ENCODE measurements at places on chromosomes 11 and 22.

- no peak for DNase-seq
These were observed 106.1 kb upstream of the PARVA start for GRCh38 chr11:12271241-12271640.

DNA sequence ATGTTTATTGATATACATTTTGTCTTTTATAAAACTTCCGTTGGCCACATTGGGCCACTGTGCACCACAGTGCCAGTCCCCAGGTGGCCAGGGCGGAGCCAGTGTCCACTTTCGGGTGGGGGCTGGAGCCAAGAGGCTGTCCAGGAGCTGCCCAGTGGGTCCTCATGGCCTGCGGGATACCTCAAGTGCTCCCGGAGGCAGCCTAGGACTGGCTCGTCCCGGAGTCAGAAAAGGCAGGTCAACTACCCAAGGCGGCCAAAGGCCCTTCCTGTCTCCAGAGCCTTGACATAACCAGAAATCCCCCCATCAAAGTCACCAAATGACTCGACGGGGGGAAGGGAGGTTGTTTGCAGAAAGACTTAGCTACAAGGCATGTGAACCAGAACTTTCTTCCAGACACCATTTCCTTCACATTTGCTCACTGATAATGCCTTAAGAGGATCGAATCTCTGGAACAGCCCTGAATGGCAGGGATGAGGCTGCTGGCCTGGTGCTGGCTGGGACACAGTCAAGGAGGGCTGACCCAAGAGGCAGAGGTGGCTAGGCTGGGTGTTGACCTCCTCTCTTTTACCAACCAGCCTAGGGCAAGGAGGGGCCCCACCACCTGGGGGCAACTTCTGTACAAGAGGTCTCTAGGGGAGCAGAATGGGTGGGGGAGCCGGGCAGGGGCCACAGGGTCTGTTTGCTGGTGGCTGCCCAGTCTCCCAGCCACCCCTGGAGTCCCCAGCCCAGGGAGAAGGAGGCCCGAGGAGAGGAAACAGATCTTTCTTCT is 8.4 kb downstream of the MRGPRF start:
- no peak for DNase-seq

DNA sequence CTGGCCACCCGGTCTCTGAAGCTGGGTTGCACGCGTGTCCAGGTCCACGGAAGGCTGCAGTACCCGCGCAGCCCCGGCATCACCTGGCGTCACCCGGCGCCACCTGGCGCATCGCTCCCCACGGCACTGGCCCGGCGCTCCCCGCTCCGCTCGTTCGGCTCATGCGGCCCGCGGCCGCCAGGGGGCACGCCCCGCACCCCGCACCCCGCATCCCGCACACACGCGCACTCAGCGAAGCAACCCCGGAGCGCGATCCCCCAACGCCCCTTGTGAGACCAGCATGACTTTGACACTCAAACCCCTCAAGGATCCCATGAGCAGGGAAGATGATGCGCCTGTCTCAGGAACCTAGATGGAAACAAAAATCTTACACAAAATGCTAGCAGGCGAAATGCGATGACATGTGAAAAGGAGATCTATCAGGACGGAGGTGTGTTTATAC is 11.9 kb downstream of the B3GNT6 start:
- DNase-seq = no peak

GRCh38 chr22:42184852-42185251 is 54.2 kb upstream of the CYP2D6 start:
- DNase-seq = no peak

- DNase-seq = no peak
These were observed 108.6 kb downstream of the STIM1 start for GRCh38 chr11:3964056-3964455.

GRCh38 chr22:21952586-21953571 is at the start of gene PPM1F:
Gene PPM1F, minus strand, starts transcription at chr22:21952848. Its CDS starts 6,800 bp downstream, at chr22:21946048.
- peak; percentile 75 for DNase-seq

- no peak for DNase-seq
These were observed 2.1 kb downstream of the MRPL40 start for GRCh38 chr22:19434401-19434800.

DNA sequence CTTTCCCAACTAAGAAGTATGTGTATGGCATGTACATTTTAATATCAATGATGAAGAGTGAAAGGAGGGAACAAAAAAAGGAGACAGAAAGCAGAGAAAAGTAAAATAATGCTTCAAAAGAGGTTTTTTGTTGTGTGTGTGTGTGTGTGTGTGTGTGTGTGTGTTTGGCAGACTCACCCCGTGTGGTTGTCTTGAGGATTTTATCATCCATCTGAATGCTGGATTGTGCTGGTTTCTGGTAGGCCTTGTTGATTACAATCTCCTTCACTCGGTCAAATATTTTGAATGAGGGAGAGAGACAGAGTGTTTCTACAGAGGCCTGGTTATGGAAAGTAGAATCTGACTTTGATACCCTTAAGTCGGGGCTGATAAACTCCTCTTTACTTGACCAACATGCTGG is 128.5 kb downstream of the ENTHD1 start:
- DNase-seq = no peak

- DNase-seq = no peak
These were observed 8.6 kb downstream of the LRRC32 start for GRCh38 chr11:76661834-76662434.

DNA sequence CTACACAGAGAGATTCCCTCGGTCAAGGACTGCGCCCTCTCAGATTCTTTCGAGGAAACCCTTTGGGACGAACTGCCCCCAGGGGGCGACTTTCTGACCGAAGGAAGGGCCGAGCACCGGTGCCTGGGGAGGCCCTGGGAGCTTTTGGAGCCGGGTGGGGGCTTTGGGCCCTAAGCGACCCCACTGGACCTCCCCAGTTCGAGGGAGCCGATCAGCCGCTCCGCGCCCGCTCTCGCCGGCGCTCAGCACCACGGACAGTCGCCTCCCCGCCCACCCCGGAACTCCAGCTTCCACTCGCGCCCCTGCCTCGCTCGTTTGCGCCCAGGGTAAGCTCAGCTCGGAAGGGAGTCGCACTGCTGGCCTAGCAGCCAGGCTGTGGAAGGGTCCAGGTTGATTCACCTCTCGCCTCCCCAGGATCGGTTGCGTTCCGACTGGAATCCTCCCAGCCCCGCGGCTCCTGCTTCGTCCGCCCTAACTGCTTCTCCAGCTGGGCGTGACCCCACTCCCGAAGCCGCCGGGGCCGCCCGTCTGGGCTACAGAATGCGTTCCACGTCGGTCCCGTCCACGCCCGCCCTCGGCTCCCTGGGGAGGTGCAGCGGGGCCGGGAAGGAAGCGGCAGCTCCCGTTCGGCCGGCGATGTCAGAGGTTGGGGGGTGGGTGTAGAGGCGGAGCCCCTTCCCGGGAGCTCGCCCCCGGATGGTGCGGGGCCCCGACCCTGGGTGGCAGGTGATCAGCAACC is 428 bp downstream of the SCN3B start:
- DNase-seq = no peak

- DNase-seq = no peak
These were observed 727.1 kb downstream of the NELL1 start for GRCh38 chr11:21396342-21397008.

DNA sequence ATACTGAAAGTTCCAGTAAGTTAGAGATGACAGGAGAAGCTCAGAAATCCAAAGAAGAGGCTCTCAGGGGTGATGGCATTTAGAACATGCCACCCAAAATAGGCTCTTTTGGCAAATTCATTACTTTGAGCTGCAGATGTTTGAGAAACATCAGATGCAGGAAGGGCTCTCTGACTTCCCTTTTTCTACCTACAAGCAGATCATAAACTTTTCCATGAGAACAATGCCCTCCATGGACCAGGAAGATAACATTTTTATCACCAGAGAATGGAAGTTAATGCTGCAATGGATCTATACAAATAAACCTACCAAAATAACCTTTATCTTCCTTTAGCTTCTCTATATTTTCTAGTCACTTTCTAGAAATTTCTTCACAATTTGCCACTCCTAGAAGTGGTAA is 32.7 kb upstream of the FAR1 start:
- no peak for DNase-seq

- DNase-seq = no peak
These were observed 21.0 kb downstream of the ASCL2 start for GRCh38 chr11:2249189-2249916.

GRCh38 chr11:117473481-117474091 is 145.9 kb downstream of the CEP164 start:
- no peak for DNase-seq

DNA sequence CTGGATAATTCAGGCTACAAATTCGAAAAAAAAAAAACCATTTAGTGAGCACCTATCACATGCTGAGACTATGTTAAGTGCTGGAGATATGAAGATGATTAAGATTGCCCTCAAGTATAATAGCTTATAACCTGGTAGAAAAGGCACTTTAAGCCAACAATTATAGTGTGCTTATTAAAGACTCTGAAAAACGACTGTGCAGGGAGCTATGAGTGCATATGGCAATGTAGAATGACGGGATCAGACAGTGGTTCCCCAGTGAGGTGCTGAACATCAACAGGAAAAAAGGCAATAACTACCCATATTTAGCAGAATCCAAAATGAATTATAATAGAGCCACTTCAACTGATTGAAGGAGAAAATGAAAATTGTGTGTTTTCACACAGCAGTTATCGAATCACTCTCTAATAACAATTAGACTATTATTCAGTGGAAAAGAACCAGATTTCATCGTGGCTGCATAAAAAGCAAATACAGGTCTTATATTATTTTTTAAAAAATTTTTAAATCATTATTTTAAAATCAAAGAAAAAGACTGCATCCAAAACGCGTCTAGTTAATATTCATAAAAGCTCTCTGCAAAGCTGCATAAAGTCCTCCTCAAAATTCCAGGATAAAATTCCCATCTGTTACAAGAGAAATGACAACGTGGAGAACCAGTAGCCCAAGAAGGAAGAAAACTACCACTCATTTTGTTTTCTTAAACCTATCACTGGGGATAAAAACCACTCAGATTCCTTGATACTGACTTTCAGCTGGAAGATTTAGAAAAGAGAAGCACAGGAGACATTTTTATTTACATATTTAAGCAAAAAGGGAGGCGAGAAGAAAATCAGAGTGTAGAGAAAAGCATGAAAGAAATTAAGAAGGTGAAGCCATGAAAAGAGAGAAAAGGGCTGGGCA is 1.1 kb downstream of the MTMR2 start:
- no peak for DNase-seq

DNA sequence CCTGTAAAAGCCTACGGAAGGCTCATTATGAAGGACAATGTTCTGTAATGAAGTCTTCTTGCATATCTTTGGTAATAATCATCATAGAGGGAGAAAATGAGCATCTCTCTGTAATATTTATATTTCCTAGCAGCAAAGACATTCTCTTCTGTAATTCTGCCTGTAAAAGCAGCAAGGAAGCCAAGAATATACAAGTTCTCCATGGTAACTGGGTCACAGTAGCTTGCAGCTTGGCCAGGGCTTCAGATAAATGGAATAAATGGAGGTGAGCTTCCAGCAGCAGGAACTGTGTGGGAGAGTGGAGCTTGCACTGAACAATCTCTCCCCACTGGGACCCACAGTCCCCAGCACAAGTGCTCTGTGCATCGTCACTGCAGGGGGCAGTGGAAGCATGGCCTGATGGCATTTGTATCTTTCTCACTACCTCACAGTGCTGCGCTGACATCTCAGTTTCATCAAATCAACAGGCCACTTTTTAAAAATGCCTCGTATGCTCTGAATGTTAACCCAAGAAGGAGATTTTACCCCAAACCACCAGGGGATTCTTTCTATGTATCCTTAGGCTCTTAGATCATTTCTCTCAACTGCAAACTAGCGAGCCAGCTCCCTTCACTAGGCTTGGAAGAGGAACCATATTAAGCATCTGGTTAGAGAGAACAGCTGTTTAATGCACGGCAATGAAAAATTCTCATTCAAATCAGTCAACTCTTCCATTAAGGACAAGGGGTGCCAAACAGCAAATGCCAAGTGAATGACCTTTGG is 1059.7 kb downstream of the OPCML start:
- no peak for DNase-seq

DNA sequence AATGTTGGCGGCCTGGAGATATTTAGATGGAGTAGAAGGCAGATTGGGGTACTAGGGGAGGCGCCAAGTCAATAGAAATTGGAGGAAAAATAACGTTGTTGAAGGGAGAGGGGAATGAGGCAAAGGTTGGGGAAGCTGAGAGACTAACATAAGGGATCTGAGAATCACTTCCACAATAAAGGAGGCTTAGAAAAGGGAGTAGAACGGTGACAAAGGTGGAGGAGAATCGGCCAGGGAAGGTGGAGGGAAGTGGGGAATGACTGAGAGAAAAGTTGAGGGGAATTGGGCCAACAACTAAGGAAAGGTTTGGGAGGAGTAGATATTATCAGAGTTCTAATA is 510 bp downstream of the PPME1 start:
- DNase-seq = no peak

DNA sequence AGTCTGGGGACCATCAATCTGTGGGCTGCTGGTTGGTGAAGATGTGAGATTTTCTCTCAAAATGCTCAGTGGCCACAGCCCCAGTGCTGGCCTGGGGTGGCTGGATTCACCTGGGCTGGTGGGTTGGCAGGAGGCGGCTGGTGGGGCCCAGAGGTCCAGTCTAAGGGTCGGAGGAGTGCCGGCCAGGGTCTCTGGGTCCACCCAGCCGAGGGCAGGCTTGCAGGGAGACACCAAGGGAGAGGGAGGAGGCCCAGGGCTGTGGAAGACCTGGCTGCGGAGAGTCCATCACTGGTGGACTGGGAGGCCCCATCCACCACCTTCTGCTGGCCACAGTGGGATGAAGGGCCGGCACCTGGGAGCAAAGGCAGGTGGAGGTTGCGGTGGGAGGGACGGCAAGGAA is 582 bp upstream of the SHANK3 start:
- DNase-seq = no peak

GRCh38 chr11:21811572-21811971 is 381.3 kb upstream of the ANO5 start:
- no peak for DNase-seq

DNA sequence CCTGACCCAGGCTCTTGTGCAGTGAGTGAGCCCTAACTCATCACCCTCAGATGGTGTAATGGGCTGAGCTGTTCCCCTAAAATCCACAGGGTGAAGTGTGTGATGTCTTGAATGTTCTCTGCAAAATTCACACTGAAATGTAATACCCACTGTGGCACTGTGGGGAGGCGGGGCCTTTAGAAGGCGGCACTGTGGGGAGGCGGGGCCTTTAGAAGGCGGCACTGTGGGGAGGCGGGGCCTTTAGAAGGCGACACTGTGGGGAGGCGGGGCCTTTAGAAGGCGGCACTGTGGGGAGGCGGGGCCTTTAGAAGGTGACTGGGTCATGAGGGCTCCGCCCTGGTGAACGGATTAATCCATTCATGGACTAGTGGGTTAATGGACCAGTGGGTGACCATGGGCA is 33.0 kb downstream of the CHID1 start:
- DNase-seq = peak; percentile 9

GRCh38 chr22:43400449-43400848 is 11.4 kb upstream of the MPPED1 start:
- no peak for DNase-seq

DNA sequence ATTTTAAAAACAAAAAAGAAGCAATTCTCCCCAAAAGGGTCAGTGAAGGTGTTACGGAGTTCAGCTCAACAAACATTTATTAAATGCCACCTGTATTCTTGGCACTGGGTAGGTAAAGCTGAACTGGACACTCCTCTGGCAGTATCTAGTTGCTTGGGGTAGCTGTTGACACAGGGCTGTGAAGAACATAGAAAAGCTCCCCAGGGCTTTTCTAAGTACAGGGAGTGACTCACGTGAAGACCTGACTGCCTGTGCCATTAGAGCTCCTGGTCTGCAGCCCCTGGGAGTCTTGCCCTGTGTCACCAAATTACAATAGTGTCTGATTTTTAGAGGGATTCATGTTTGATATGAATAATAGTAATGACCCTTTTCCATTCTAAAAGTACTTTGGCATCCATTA is 43.6 kb downstream of the COA4 start:
- no peak for DNase-seq

- peak; percentile 12 for DNase-seq
These were observed 1.1 kb downstream of the SRSF8 start for GRCh38 chr11:95067841-95068219.

Data from stimulated activated CD8-positive, alpha-beta memory T cell treated with anti-CD3 and anti-CD28 coated beads, Interleukin-15, amount 100 ng/mL, for 48 hours (primary cell).